Activated CD4-positive, alpha-beta T cell treated with anti-CD3 and anti-CD28 coated beads, Interleukin-2, amount 10 ng/mL, durations not matched to agents 24 days and 14 days (primary cell): ENCODE measurements at places on chromosomes 6 and 20. TPM values are rescaled to one million over a fixed set of nuclear protein-coding genes. Genes with fewer than 3 reads are reported as not detected.

Gene ARMH2
- total RNA-seq, result 0.30 and 0.31 TPM in 2 replicates

- no peak overlapping the region for H3K27ac ChIP-seq
- H3K27me3 ChIP-seq, result peaks cover 4% of the 10 kb centered on the region
- DNase-seq, result no peak
- no peak overlapping the region for H3K4me3 ChIP-seq
- H3K36me3 ChIP-seq, result no peaks in the 10 kb centered on the region
Observed at GRCh38 chr20:44348168-44348659, 7.3 kb upstream of the HNF4A start.

Gene OR2J3
- total RNA-seq, result not detected in 2 replicates

DNA sequence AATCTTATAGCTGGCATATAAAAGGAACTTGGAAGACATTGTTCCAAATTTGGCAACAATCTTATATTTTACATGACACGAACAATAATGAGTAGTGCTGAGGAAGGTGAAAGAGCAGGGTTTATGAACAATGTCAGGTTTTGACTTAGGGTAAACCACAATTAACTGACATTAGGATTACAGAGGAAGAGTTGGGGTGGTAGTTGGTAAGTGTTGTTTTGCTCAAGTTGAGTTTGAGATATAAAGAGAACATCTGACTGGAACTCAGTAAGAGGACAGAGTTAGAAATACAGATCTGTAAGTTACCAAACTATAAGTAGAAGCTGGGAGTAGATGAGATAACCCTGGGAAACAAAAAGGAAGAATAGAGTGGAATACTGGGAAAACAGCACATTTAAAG lies 15.1 kb downstream of the RTN4IP1 start:
- no peak for DNase-seq
- peaks cover 29% of the 10 kb centered on the region for H3K36me3 ChIP-seq
- peaks cover 29% of the 10 kb centered on the region for H3K4me1 ChIP-seq
- H3K27me3 ChIP-seq, result no peaks in the 10 kb centered on the region

Gene TBC1D7
- total RNA-seq, result 25.1 and 26.8 TPM in 2 replicates

DNA sequence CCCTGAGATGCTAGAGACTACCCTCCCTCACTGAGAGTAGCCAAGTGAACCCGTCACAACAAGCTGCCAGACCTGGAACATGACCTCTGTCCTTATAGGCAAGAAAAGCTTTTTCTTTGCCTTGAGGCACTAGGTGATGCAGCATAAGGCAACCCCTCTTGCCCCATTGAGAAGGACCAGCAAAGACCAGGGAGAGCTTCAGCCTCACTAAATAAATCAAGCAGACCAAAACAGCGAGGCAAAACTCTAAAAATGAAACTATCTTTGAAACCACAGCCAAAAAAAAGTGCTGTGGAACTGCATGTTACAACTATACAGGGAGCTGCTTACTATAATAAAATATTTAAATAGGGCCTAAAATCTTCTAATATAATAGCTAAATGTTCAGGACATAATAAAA lies 62.6 kb upstream of the FAM83B start:
- no peak overlapping the region for H3K4me3 ChIP-seq
- H3K27me3 ChIP-seq, result no peaks in the 10 kb centered on the region
- no peaks in the 10 kb centered on the region for H3K4me1 ChIP-seq
- H3K36me3 ChIP-seq, result no peaks in the 10 kb centered on the region

DNA sequence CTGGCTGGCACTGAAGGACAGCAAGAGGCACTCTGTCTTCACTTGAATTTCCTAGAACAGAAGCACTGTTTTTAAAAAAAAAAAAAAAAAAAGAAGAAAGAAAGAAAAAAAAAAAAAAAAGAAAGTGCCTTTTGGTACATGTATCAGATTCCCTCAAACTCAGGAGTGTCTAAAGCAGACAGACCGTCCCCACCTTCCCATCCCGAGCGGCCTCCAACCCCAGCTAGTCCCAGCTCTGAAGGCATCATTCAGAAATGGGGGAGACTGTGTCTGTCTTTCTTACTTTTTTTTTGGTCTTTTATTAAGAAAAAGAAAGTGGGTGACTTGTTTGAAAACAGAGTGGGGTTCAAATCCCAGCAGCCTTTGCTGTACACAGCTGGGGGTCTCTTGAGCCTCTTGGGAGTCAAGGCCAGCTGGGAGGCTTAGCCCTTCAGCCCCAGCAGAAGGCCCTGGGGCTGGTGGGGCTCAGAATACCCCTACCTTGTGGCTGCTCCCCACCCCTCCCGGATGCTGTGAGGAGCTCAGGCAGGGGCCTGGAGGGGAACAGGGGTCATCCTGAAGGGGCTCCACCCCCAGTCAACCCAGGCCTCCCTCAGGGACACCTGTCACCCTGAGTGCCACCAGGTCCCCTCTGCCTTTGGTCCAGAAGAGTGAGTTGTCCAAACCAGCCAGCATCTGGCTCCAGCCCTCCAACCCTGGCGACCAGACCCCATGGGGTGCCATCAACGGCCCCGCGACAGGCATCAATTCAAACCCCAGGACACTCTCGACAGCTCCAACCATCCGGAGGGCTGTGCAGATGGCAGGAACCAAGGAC lies 128.3 kb downstream of the TAF4 start:
- H3K4me1 ChIP-seq, result no peaks in the 10 kb centered on the region
- no peak for DNase-seq
- H3K4me3 ChIP-seq, result no peak overlapping the region

DNA sequence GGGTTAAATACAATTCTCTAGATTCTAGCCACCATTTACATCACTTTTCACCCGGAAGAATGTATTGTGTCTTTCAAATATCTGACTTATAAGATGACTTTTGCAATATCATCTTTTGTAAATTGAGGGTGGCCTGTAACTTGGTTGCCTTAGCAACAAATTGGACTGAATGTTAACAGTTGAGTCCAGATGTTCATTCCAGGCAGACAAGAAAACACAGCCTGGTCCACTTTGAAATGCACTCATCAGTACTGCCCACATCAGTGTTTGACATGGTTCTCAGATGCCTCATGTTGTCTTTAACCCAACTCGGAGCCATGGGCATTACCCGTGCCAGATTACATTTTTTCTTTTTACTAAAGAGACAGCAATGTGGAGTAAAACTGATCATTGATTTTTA lies 781.6 kb upstream of the CHD6 start:
- no peak for DNase-seq
- no peaks in the 10 kb centered on the region for H3K36me3 ChIP-seq
- H3K27ac ChIP-seq, result no peak overlapping the region
- no peaks in the 10 kb centered on the region for H3K27me3 ChIP-seq
- no peaks in the 10 kb centered on the region for H3K4me1 ChIP-seq
- no peak overlapping the region for H3K4me3 ChIP-seq

- H3K36me3 ChIP-seq, result no peaks in the 10 kb centered on the region
- no peaks in the 10 kb centered on the region for H3K27me3 ChIP-seq
- peak; percentile 33 for DNase-seq
- H3K4me1 ChIP-seq, result no peaks in the 10 kb centered on the region
- H3K27ac ChIP-seq, result no peak overlapping the region
Observed at GRCh38 chr20:13041574-13042457, 33.0 kb downstream of the SPTLC3 start.

DNA sequence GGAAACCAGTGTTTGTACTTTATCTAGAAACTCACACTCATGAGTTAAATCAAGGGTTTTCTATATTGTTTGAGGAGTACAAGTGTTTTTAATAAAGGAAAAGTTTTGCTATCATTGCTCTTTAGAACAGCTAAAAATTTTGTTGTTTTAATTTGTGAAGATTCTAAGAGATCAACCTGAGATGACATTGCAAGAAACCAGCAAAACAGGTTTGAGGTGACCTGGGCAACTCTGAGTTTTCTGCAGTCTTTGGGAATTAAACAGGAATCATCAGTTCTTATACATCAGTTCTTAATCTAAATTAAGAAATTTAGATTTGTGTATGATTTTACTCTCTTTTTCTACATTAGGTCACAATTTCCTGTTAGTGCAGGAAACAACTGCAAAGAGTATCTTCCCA lies 114.5 kb downstream of the JAG1 start:
- DNase-seq, result no peak
- H3K27ac ChIP-seq, result peak overlapping the region; percentile 25
- H3K27me3 ChIP-seq, result no peaks in the 10 kb centered on the region

DNA sequence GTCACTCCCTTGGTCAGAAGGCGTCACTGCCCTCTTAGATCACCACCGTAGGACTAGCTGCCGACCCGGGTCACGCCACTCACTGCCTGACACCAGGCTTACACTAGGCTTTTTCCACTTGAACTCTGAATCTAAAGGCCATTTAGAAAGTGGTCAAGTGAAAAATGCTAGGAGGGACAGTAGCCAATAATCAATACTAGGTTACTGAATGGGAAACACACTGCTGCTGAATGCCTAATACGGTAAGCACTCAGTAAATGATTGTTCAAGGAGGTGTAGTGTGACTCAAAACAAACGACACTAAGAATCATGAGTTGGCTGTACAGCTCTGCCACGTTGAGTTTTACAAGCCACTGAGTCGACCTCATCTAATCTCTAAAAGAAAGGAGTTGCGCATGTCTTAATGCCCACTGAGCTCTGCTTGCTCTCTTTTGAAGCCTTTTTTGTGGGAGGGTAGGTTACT lies 760 bp upstream of the IBTK start:
- DNase-seq, result peak; percentile 62
- H3K27ac ChIP-seq, result peak overlapping the region; percentile 96
- H3K36me3 ChIP-seq, result peaks cover 20% of the 10 kb centered on the region
- H3K27me3 ChIP-seq, result peaks cover 2% of the 10 kb centered on the region
- H3K4me3 ChIP-seq, result peak overlapping the region; percentile 96

DNA sequence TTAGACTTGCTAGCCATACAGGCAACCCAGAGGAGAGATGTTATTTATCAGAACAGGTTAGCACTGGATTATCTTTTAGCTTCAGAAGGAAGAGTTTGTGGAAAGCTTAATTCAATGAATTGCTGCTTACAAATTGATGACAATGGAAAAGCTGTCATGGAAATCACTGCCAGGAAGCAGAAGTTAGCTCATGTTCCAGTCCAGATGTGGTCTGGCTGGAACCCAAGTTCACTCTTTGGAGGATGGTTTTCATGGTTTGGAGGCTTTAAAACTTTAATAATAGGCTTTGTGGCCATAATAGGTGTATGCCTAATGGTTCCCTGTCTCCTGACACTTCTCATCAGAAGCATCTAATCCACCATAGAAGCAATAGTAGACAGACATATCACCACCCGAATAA lies 699.0 kb downstream of the PHF3 start:
- H3K4me1 ChIP-seq, result no peaks in the 10 kb centered on the region
- no peaks in the 10 kb centered on the region for H3K27me3 ChIP-seq
- DNase-seq, result no peak
- no peak overlapping the region for H3K27ac ChIP-seq

- H3K36me3 ChIP-seq, result no peaks in the 10 kb centered on the region
- no peak for DNase-seq
- no peaks in the 10 kb centered on the region for H3K4me1 ChIP-seq
- H3K27ac ChIP-seq, result no peak overlapping the region
- H3K4me3 ChIP-seq, result no peak overlapping the region
Observed at GRCh38 chr6:132866762-132867449, 52.5 kb downstream of the RPS12 start.

Gene SNX21
- total RNA-seq, result 0.47 and 0.89 TPM in 2 replicates

Gene CD109
- total RNA-seq, result 23.6 and 24.2 TPM in 2 replicates

Gene PLCB1
- 1.2 and 1.9 TPM in 2 replicates for total RNA-seq

DNA sequence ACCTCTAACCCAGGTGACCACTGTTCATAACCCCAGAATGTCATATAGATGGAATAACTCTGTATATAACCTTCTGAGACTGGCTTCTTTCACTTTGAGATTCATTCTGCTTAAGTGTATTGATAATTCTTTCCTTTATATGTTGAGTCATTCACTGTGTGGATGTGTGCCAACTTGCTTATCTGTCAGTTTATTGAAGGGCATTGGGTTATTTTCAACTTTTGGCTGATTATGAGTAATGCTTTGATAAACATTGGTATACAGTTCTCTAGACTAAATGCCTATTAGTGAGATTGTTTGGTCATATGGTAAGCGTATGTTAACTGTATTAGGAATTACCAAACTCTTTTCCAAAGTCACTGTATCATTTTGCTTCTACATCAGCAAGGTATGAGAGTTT lies 453.4 kb upstream of the SPTLC3 start:
- no peak overlapping the region for H3K4me3 ChIP-seq
- H3K4me1 ChIP-seq, result no peaks in the 10 kb centered on the region
- DNase-seq, result no peak
- H3K36me3 ChIP-seq, result no peaks in the 10 kb centered on the region
- no peak overlapping the region for H3K27ac ChIP-seq

Gene EYA4
- not detected in 2 replicates for total RNA-seq

GRCh38 chr6:4021133-4021853 lies 57.6 kb downstream of the FAM217A start:
- no peaks in the 10 kb centered on the region for H3K27me3 ChIP-seq
- peak overlapping the region; percentile 88 for H3K4me3 ChIP-seq
- peaks cover 45% of the 10 kb centered on the region for H3K4me1 ChIP-seq
- peak overlapping the region; percentile 95 for H3K27ac ChIP-seq
- peaks cover 20% of the 10 kb centered on the region for H3K36me3 ChIP-seq

DNA sequence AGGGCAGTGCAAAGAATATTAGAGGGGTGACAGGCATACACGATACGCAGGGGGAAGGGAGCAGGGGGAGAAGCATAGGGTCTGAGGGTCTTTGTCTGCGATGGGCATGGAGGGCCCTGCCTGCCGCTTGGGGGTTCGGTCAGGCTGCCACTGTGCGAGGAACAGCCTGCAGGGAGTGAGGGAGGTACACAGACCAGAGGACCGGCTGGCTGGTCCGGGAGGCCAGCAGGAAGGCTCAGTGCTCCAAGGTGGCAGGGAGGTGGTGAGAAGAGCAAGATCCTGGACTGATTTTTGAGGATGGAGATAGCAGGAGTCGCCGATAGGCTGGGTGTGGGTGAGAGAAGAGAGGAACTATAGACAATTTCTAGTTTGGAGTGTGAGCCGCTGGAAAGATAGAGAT lies 338.4 kb downstream of the ZFAND3 start:
- no peaks in the 10 kb centered on the region for H3K4me1 ChIP-seq
- H3K27me3 ChIP-seq, result no peaks in the 10 kb centered on the region
- H3K27ac ChIP-seq, result no peak overlapping the region
- no peak for DNase-seq
- no peak overlapping the region for H3K4me3 ChIP-seq

Gene PAK5
- not detected in 2 replicates for total RNA-seq

Gene SH3BGRL2
- total RNA-seq, result 0.07 and 0.14 TPM in 2 replicates
